HuH-7.5 (cell line): ENCODE measurements at places on chromosomes 16 and 17.

DNA sequence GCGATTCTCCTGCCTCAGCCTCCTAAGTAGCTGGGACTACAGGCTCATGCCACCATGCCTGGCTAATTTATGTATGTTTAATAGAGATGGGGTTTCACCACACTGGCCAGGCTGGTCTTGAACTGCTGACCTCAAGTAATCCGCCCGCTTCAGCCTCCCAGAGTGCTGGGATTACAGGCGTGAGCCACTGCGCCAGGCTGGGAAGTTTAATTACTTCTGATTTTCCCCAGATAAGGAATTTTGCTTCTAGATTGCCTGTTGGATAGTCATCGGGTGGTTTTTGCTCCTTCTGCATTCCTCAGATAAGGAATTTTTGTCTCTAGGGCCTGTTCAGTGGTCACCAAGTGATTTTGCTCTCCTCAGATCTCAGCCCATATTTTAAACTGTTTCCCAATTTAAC, 112.5 kb downstream of the MAP2K4 start:
- DNase-seq: no peak

DNA sequence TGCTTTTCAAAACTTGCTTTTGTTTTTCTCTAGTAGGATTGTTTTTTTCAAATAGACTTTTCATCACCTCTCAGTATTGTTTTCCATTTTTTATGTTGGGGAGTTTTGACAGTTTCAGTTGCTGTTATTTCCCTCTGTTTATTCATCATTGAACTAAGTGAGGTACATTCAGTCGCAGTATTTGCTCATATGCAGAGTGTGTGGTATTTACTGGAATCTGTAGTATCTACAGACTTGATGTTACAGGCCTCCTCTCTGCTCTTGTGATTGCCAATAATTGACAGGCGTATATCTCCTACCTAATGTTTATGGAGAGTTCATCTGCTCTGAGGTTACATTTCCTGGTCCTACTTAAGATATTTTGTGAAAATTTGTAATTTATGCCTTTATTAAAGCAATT, 49.6 kb downstream of the COX10 start:
- no peak for DNase-seq

- DNase-seq: no peak
These were observed 73.1 kb upstream of the FAM20A start for GRCh38 chr17:68674029-68674925.

DNA sequence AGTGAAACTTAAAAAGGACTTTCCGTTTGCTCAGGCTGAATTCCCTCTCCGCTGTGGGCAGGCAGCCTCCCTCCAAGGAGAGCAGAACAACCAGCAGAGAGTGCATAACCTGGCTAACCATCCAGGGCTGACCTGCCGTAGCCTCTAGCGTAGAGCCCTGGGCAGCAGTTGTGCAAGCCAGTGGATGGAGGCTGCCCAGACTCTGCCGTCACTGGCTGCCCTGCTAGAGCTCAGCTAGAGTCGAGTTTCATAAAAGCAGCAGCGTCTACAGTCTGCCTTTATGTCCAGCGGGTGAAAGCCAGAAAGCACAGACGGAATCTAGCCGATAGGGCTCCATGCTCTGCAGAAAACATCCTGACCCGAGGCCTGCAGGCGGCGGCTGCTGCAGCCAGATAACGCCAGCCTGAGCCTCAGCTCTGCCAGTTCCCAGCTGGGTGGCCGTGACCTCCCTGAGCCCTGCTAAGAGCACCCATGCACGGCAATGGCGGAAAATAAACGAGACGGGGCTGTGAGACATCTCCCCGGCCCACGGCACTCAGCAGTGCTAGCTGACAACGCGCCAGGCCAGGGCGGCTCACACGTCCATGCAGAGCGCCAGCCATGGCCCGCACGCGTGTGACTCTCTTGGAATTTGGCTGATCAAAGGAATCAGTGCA, 231.3 kb downstream of the ENGASE start:
- DNase-seq: no peak

- no peak for DNase-seq
These were observed 61.4 kb upstream of the ARHGAP44 start for GRCh38 chr17:12727881-12728280.

DNA sequence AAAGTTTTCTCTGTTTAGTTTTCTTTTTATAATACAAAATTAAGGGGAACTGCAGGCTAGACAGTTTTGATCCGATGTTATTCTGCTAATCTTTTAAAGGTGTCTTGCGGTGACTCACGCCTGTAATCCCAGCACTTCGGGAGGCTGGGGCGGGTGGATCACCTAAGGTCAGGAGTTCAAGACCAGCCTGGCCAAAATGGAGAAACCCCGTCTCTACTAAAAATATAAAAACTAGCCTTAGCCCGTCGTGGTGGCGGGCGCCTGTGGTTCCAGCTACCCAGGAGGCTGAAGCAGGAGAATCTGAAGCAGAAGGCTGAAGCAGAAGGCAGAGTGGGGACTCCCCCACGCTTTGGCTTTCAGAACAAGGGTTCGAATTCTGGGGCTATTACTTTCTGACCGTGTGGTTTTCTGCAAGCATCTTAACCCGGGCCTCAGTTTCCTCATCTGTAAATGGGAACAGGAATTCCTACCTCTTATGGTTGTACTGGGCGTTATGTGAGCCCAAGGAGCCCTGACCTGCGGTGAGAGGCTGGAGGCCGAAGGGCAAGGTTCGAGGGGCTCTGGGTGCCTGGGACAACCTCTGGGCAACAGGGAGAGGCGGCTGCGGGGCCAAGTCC, 1.2 kb upstream of the KATNB1 start:
- no peak for DNase-seq

- DNase-seq: no peak
These were observed 29.7 kb upstream of the KRT17 start for GRCh38 chr17:41653892-41654677.

GRCh38 chr17:76734080-76734840, 2.9 kb downstream of the SRSF2 start:
- no peak for DNase-seq

GRCh38 chr16:66650707-66651473, 45.7 kb downstream of the CMTM4 start:
- DNase-seq: peak; percentile 47

- peak; percentile 66 for DNase-seq
These were observed 57.2 kb upstream of the CIBAR2 start for GRCh38 chr16:85169333-85170065.

- DNase-seq: no peak
These were observed 124.4 kb downstream of the SPECC1 start for GRCh38 chr17:20133517-20133916.

DNA sequence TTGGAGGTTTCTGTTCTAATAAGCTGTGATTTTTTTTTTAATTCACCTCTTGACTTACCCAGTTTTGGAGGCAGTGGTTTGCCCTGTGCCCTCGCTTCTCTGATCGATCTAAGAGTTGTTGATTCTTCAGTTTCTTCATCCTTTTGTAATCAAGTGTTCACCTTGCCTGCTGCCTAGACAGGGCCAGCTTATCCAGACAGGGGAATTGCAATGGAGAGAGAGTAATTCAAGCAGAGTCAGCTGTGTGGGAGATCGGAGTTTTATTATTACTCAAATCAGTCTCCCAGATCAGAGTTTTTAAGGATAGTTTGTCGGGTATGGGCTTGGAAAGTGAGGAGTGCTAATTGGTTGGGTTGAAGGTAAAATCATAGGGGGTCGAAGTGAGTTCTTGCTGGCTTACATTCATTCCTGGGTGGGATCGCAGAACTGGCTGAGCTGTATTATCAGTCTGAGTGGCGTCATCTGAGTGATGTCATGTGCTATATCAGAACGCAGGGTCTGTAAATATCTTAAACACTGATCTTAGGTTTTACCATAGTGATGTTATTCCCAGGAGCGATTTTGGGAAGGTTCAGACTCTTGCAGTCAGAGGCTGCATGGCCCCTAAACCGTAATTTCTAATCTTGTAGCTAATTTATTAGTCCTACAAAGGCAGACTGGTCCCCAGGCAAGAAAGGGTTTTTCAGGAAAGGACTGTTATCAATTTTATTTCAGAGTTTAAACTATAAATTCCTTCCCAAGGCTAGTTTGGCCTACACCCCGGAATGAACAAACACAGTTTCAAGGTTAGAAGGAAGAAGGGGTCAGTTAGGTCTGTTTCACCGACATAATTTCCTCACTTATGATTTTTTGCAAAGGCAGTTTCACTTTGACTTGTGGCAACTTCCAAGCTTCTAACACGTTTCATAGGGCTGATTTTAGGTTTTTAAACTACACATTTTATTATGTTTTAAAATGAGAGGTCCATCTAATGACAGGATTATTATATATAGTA, 21.5 kb upstream of the KCNJ16 start:
- DNase-seq: no peak

DNA sequence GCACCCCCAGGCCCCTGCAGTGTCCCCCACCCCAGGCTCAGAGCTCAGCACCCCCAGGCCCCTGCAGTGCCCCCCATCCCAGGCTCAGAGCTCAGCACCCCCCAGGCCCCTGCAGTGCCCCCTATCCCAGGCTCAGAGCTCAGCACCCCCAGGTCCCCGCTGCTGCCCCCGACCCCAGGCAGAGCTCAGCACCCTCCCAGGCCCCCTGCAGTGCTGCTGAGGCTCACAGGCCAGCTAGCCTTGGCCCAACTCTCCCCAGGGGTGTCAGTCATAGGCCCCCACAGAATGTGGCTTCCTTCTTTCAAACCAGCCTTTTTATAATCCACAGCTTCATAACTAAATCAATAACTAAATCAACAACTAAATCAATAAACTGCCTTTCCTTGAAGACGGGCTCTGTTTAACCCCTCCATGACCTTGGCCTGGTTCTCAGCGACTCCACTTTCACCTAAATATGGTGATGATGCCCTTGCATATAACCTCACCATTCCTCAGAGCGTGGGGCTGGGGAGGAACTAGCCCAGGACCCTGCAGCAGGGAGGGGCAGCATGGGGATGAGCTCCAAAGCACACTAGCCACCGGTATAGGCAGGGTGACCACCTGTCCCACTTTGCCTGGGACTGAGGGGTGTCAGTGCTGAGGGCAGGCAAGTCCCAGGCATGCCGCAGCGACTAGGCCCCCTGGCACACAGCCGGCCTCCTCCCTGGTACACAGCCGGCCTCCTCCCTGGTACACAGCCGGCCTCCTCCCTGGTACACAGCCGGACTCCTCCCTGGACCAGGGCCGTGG, 5.0 kb downstream of the NOTUM start:
- DNase-seq: no peak

DNA sequence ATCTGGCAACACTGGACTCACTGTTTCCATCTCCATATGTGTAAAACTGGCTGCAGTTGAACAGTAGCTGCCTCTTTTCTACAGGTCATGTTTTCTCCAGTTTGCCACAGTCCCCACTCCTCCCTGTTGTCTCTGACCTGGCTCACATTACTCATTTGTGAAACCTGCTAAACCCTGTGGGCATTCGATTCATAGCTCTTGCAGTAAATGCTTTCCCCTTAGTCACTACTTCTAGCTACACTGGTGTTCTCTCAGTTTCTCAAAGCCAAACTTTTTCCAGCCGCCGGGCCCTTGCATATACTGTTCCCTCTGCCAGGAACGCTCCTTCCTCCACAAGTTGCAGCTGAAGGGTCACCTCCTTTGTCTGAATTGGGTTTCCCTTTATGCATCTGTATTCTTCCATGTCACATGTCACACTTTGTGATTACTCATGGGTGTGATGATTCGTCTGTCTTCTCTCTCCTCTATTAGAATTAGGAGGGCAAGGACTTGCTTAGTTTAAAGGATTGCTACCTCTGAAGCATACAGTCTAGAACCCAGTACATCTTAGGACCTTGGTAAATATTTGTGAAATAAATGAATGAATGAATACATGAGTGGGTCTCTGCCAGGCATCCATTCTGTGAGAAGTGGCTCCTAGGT, 15.0 kb upstream of the MT4 start:
- DNase-seq: no peak

DNA sequence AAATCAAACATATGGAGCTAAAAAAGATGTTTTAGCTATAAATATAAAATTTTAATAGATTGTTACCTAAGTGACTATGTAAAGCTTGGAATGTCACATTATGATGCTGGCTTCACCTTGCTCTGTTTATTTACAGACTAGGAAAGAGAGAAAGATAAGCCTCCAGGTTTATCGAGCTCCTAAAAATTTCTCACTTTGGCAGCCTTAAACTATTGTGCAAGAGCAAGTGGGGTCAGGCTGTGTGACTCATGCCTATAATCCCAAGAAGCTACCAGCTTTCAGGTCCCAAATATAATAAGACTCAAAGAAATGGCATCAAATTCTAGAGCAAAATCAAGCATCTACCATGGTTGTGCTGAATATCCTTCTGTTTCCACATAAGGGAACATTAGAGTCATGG, 34.3 kb upstream of the PRSS54 start:
- no peak for DNase-seq

- no peak for DNase-seq
These were observed 22.6 kb downstream of the CDRT4 start for GRCh38 chr17:15444805-15445204.

GRCh38 chr17:48202959-48203358, 95.4 kb downstream of the SNX11 start:
- no peak for DNase-seq

DNA sequence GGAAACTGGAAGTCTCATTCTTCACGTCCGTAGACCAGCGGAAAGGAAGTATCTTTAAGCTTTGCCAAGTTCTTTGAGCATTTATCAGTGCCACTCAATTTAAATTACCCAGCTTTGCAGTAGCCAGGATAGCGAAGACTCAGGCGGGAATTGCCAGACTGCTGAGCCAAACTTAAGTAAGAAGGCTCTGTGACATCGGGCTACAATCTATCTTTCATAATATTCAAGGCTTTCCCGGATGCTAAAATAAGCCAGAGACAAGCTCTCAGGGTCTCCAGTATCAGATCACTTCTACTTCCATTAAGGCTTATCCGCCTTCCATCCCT, 436 bp upstream of the BRIP1 start:
- no peak for DNase-seq

- peak; percentile 77 for DNase-seq
These were observed 1.3 kb upstream of the SOCS1 start for GRCh38 chr16:11257131-11257938.

- DNase-seq: no peak
These were observed 13.4 kb downstream of the CBFA2T3 start for GRCh38 chr16:88963583-88963982.

DNA sequence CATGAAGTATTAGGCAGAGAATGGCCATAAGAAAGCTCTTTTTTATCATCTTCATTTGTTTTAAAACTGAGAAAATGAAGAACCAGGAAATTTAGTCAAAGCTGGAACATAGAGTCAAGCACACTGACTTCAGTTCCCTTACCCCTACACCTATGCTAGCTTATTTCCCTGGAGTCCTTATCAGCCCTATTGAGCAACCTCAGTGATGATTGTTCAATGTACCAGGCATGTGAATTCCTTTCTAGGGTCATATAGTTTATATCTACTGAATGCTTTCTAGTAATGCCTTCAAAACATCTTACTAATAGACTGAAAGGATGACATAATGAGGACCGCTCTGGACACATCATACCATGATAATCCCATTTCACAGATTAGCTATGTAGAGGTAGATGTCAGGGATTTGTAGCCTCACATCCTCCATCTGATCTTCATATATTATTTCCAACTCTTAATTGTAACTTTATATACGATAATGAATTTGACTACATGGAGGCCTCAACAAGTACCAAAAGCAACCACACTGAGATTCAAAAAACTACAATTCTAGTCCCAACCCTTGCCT, 460.4 kb upstream of the DYNLRB2 start:
- no peak for DNase-seq
